ENCODE measurements at places on chromosomes 16 and 17. TPM values are rescaled to one million over a fixed set of nuclear protein-coding genes. Genes with fewer than 3 reads are reported as not detected.

DNA sequence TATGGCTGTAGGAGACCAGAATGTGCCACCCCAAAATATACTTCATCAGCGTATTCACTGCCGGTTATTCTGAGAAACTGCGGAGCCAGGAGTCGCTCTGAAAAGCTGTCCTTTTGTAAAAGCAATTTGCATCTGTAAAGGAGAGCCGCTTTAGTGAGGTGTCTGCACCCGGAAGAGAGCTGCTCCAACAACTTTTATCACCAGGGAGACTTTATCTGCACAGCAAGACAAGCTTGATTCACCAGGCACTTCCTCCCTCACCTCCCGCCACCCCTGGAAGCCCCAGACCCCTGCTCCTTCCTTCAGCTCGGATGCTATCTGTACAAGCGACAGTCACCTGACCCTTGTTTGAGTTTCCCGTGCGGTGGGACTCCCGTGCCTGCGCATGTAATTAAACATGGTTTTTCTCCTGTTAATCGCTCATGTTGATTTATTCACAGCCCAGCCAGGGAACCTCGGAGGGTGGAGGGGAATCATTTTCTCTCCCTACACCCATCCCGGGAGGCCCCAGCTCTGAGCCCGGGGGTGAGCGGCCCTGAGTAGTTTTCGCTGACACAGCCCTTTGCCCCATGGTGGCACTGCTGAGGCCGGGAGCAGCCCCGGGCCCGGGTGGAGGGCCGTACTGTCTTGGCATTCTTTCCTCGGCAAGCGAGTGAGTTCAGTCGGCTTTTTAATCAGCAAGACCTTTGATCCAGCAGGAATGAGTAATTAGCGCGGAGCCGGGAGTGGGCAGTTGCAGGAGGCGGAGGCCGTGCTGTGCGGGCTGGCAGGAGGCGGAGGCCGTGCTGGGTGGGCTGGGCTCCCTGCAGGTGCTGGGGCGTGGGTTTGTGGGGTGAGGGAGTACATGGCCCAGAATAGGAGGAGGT lies 222.7 kb upstream of the CIBAR2 start:
- peak; percentile 35 for DNase-seq

DNA sequence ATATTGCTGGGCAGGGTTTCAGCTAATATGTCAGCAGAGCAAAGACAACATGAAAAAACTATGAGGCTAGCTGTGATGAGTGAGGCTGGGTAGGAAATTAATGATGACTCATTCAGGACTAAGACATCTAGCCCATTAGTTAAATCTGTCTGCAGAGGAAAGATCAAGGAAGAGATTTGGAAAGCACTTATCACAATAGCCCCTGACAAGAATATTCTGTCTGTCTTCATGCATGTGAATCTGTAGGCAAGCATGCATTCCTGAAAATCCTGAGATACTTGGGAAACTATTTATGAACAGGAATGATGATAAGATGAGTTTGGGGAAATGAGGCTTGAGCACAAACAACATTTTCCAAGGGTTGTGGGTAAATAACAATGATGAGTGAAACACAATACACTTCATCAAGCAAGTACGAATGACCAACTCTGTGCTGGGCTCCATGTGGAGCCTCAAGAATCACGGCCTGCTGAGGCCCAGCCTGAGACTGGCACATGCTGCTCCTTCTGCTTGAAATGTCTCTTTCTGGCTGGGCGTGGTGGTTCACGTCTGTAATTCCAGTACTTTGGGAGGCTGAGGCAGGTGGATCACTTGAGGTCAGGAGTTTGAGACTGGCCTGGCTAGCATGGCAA lies 96.5 kb upstream of the ASIC2 start:
- no peak for DNase-seq

ANKRD40CL gene
- total RNA-seq, result not detected

HSPB9 gene
- not detected for total RNA-seq

DNA sequence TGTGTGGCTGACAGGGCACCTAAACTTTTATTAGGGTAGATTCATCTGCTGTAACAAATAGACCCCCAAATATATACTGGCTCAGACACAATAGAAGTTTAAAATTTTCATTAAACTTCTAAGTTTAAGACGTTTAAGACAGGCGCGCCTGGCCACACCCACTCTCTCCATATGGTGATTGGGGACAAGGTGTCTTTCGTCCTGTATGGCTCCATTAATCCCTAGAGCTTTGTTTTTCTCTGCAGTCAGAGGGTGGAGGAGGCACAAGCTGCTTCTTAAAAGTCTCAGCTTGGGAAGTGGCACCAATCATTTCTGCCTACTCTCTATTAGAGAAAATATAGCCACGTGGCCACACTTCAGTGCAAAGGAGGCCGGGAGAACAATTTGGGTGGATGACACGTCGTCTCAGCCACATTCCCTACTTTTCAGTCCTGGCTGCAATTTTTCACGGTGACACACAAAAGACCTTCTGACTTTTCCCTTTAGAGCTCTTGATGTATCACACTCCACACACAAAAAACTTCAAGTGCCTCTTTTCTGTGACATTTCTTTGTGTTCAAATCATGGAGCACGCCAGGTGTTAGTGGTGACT lies 125.5 kb upstream of the CACNG3 start:
- no peak for DNase-seq
